Activated naive CD4-positive, alpha-beta T cell treated with anti-CD3 and anti-CD28 coated beads, Interleukin-2, amount 10 ng/mL, durations not matched to agents 7 days and 5 days (primary cell): ENCODE measurements at places on chromosomes 16 and 17.

DNA sequence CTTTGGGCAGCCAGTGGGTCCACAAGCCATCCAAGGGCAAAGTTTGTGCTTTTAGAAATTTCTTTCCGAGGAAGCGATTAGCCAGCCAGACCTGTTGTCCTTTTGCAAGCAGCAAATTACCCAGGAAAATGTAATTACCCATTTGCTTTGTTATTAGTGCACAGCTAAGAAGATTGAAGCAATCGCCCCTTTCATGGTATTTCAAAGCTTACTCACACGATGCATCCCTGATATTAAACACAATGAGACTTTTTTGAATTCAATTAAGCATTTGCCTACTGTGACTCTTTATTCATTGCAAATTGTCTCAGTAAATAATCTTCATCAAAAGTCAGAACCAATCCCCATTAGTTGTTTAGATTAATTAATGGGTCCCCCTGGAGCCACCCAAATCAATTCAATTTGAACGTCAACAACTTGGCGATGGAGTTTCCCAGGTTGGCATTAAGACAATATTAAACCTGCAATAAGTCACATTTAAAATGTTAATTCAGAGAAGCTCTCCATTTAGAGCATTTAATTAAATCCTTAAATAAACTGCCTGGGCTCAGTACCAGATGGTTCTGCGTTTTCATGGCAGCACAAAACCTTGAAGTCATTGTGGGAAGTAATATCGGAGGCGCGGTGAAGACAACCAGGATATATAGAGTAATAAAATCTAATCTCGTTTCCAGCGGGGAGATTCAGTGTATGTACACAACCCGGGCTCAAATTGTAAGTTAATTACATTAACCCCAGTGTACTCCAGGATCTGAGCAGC lies 366.2 kb upstream of the TNRC6C start:
- no peak for DNase-seq

DNA sequence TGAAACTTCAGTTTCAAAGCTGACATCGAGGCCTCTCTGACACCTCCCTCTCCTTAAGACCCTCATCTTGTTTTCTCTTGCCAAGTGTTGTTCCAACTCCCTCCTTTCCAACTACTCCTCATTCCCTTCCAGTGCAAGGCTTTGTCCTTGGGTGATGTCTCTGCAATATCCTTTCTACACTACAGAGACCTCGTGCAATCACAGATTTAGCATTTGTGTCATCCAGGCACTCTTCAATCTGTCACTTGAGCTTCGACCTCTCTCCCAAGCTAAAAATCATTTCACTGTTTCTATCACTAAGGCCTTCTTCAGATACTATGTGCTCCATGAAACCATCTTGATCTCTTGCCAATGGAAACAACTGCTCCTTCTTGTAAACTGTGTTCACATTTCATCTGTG lies 31.6 kb downstream of the TEKT3 start:
- DNase-seq: no peak

DNA sequence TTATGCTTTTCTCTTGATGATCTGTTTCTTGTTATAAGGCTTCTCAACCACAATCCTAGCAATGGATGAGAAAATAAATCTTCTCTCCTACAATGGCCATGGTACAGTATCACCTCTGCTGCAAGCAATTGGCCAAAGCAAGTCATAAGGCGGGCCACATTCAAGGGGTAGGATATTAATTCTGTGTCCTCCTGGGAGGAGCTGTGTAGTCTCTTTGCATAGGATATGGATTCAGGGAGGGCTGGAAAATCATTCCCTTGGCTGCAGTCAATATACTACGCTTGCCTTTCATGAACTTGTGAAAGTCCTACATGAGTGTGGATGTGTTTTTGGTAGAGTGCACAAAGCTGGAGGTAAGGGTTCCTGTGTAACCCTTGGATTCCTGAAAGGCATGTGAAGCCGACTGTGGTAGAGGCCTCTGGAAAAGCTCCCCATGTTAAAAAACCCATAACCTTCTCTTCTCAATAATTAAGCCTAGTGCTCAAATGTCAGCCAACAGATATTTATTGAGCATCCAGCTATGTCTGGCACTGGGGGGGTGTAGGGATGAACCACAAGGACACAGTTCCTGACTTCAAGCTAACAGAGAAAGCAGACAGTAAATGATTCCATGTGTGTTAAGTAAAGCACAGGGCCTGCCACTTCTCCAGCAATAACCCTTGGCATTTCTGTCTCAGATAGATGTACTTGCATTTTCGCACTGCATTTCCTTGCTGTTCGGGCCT lies 147.6 kb upstream of the HS3ST3A1 start:
- DNase-seq: no peak

DNA sequence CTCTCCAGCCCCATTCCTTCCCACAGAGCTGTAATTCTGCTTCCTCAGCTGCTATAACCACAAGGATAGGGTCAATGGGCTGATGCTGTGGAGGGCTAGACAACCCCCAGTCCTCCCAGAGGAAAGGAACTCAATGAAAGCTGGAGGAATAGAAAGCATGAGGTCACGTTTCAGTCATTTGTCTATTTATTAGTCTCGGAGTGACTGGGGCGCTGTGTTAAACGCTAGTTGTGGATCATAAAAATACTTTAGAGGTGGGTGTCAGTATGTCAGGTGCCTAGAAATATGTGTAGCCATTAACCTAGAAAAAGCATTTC lies 787 bp upstream of the CCL3L1 start:
- DNase-seq: no peak

DNA sequence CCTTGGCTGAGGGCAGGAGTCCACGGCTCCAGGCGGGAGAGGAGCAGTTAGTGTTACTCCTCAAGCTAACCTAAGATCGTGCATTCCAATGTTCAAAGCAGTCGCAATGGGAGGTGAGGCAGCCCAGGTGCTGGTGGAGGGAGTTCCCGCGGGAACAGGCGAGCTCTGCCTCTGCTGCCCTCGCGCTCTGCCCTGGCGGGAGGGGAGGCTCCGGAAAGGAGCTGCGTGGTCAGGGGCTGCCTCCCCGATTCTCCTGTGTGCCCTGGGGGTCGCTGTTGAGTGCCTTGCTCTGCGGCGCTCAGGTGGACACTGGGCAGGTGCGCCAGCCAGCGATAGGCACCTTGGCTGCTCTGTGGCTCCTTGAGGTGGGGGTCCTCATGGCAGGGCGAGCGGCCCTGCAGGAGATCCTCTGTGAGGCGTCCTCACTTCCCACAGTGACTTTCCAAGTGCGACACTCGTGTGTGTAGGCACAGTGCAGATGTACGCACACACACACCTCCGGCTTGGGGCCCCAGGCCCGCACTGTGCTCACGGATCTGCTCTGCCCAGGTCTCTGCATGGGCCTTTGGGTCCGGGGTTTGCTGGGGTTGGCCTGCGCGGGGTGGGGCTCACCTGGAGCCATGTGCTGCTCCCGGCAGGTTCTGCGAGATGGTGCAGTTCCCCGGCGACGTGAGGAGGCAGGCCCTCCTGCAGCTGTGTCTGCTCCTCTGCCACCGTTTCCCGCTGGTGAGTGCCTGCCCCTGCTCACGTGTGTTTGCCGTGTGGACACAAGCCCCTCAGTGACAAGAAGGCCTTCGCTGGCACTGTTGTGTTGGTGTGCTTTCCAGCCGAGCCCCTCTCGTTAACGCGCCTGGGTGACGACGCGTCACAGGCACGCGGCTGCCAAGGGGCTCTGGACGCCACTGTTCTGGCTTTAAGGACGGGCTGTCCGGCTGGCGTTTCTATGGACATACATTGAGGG lies 97.9 kb upstream of the ZNF750 start:
- DNase-seq: peak; percentile 17

DNA sequence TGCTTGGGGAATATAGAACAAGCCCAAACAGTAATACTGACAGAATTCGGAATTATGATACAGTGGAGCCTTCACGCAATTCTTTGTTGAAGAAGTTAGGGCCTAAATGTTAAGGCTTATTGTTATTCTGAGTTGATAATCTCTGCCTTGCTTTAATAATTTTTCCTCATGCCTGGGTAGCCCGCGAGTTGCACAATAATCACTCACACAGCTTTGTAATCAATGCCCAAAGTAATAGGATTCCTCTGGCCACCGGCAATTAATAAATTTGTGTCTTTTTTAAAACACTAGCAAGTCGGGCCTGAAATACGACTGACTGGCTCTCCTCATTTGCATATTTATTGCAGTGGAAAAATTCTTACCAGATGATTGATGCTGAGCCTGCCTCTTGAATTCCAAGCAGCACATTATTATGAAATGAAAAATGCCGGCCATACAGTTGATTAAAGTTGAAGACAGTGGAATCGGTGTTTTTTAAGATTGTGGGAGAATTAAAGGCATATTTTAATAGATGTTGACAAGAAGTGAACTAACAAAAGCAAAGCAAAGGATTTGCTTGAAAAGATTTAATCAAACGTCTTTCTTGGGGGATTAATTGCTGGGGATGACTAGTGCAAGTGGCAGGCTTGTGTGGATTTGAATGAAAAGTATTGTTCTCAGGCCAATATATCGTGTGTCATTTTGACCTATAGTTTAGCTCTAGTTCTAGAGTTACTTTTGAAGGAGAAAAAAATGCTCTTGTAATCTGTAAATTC lies 30.2 kb downstream of the AATF start:
- no peak for DNase-seq

DNA sequence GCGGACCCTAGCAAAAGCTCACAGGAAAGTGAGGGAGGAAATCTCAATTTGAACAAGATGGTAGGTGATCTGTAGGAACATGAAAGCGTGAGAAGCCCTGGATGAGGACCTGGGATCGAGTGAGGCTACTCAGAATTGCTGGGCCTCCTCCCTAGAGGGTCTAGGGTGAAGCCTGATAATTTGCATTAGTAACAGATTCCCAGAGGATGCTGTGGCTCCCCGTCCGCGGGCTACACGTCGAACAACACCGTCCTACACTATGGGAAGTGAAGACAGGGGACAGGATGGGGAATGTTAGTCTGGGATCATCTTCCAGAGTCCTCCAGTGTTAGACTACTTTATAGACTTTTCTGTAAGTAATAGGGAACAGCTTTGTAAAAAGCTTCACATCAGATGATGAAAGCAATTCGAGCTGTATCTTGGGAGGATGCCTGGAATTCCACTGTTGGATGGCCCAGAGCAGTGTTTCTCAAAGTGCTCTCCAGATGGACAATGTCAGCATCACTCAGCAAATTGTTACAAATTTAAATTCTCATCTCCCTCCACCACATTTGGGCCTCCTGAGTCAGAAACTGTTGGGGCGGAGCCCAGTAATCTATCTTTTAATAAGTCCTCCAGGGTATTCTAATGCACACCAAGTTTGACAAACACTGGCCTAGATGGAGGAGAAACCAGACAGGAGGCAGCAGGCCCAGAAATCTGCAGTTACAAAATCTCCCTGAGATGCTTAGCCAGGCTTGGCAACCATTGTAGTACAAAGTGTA lies 6.5 kb downstream of the FNDC8 start:
- no peak for DNase-seq

- no peak for DNase-seq
Measured at GRCh38 chr16:3623642-3624041, 12.2 kb upstream of the SLX4 start.

DNA sequence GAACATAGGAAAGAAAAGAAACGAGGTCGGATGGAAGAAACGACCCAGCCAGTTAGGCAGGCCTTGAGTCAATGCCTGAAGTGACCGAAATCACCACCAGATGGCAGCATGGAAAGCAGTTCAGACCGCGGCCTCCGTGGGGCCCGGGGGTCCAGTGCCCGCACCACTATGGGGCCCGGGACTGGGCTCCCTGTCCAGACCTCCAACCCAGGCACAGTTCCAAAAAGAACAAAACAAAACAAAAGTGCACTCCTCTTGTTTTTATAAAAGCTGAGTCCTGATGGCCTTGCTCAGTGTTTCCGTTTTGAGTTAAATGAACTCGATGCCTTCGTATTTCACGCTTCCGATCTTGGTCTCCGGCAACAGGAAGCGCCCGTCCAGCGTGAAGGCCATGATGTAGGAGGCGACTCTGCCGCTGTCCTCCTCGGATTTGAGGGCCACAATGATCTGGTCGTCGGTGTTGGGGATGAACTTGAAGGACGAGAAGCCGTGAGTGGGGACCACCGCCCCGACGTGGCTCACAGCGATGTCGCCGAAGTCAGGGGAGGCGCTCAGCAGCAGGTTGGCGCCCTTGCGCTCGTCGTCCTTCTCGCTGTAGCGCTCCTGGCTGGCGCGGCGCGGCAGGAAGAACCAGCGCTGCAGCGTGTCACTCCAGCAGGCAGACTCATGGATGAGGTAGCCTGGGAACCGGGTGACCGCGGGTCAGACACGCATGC lies 13.7 kb upstream of the LGALS3BP start:
- peak; percentile 75 for DNase-seq

- DNase-seq: no peak
Measured at GRCh38 chr16:54320697-54321340, 34.2 kb upstream of the IRX3 start.

GRCh38 chr16:12526515-12526914 lies 277.2 kb downstream of the CPPED1 start:
- DNase-seq: no peak

DNA sequence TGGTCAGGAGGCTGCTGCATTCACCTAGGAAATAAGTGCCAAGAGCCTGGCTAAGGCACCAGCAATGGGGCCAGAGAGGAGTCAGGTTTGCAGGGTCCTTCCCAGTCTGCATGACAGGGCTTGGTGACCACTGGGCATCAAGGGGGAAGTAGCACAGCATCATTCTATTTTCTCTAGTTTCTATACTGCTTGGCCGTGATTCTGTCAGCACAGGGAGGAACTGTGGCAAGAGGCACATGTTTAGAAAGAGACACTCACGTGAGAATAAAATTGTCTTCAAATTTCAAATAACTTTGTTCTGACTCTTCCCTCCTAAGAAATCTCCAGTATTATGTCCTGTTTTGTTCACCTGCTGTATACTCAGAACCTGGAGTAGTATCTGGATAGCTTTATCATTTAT lies 37.8 kb downstream of the ERN1 start:
- DNase-seq: no peak

- DNase-seq: no peak
Measured at GRCh38 chr17:82840431-82840831, 609 bp upstream of the ZNF750 start.

GRCh38 chr16:57994778-57995177 lies 5.7 kb downstream of the ZNF319 start:
- peak; percentile 68 for DNase-seq

DNA sequence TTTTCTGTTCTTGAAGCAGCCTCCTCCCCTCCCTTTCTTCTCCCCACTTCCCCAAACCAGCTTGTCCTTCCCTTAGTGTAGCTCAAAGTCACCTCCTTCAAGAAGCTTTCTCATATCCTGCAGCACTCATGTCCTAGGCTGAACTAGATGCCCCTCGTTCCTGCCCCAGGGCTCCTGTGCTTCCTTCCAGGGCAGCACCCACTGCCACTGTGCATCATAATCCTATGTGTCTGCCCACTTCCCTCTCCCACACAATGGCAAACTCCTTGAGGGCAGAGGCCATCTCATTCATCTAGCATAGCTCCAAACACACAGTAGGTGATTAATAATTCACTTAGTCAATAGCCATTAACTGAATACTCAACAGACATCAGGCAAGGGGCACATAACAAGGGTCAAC lies 6.9 kb upstream of the TMEM132E start:
- DNase-seq: no peak

DNA sequence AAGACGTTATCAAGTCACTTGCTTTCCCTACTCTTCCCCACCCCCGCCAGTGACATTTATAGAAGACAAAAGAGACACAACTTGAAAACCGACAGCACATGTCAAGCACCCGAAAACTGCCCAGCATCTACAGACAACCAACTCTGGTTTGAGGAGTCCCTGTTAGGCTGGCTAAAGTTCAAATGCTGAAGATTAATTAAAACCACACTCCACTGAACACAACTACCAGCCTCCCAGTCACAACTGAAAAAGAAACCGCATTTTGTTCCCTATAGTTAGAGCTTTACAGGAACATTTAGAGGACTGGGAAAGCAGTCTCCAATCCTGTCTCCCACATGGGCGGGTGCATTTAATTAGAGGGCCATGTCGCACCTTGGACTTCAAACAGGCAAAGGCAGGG lies 73.0 kb upstream of the COX10 start:
- DNase-seq: no peak
